Mesothelial cell of epicardium (in vitro differentiated cells): ENCODE measurements at places on chromosomes 7 and 10.

DNA sequence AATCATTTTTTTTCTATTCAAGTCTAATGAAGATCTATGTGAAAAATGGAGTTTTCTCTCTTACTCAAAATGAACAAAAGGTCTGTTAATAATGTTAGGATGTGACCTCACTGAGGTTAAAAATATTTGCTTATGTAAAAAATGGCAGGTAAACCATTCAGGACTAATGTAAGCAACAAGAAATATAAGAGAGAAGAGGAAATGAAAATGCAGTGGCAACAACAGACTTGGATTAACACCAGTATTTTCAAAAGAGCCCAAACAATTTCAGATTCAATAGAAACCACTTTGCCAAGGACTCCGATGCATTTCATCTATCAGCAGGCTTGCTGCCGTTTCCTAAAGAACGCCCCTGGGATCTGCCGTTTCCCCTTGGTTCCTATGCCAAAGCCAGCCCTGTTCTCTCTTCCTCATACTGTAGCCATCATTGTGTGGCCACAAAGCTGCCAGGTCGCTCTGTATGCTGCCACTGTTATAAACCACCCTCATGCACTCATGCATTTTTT, 66.4 kb downstream of the MTURN start:
- no peak for DNase-seq
- H3K27me3 ChIP-seq: no peaks in the 10 kb centered on the region
- no peak overlapping the region for H3K4me3 ChIP-seq
- H3K27ac ChIP-seq: no peak overlapping the region
- H3K4me1 ChIP-seq: peaks cover 3% of the 10 kb centered on the region
- peaks cover 4% of the 10 kb centered on the region for H3K36me3 ChIP-seq

DNA sequence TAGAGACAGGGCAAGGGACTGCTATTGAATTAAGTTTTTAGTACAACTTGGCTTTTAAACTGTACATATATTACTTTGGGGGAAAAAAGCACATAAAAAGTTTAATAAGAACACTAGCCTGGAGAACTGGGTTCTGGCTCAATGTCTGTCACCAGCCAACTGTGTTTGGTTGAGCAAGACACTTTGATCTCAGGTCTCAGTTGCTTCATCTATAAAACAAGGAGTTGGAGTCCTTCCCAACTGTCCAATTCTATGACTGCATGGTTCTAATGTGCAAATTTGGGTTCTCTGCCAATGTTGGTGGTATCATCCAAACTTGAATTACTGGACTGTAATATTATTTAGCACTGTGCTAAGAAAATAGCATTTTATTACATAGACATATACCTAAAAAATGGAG, 50.3 kb downstream of the ATXN7L1 start:
- H3K36me3 ChIP-seq: peaks cover 5% of the 10 kb centered on the region
- H3K27ac ChIP-seq: no peak overlapping the region
- peaks cover 20% of the 10 kb centered on the region for H3K4me1 ChIP-seq
- no peaks in the 10 kb centered on the region for H3K27me3 ChIP-seq

GRCh38 chr10:61612450-61612849, 50.3 kb upstream of the CABCOCO1 start:
- H3K27ac ChIP-seq: peak overlapping the region; percentile 62
- H3K4me1 ChIP-seq: peaks cover 56% of the 10 kb centered on the region
- H3K36me3 ChIP-seq: no peaks in the 10 kb centered on the region

DNA sequence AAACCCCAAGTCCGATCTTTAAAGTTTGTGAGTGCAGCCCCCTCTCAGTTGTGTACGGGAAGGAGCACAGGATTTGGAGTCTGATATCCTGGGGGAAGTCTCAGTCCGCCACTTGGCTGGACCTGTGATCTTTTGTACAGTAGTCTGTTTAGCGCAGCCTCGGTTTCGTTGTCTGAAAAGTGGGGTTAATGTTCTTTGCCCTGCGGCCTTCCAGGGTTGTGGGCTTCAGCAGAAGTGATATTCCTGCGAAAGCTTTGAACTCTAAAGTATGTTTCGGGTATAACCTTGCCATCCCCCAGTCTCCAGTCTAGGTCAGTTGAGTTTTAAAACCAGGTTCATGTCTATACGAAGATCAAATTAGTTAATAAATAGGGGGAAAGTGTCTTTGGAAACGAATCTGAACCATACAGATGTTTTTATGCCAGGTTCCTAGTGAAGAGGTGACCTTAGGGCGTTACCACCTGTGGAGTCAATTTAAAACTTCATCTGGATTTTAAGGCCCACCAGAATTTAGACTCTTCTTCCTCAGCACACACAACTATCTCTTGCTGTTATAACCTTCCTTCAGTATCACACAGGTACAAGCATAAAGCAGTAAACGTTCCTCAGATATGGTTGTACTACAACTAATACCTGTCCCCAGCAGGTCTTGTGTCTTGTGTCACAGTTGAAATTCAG, 904 bp downstream of the R3HCC1L start:
- H3K36me3 ChIP-seq: peaks cover 5% of the 10 kb centered on the region
- no peaks in the 10 kb centered on the region for H3K27me3 ChIP-seq
- peak overlapping the region; percentile 80 for H3K27ac ChIP-seq
- peak overlapping the region; percentile 87 for H3K4me3 ChIP-seq

DNA sequence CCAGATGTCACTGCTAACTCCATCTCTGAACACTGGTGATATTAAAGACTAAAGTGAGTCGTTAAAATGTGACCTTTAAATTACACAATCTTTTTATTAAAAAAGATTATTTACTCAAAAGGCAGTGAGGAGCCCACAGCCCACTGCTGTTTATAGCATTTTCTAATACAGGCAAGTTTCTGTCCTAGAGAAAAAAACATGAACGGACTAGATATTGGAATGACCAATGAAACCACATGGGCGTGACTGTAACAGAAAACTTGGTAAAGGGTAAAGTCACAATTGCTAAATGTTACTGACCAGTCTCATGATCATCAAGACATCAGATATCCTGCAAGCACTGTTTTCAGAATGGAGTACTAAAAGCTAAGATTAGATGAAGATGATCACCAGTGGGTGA, 78.7 kb downstream of the FEZF1 start:
- no peak overlapping the region for H3K27ac ChIP-seq
- H3K36me3 ChIP-seq: no peaks in the 10 kb centered on the region
- no peak for DNase-seq
- H3K4me3 ChIP-seq: no peak overlapping the region

DNA sequence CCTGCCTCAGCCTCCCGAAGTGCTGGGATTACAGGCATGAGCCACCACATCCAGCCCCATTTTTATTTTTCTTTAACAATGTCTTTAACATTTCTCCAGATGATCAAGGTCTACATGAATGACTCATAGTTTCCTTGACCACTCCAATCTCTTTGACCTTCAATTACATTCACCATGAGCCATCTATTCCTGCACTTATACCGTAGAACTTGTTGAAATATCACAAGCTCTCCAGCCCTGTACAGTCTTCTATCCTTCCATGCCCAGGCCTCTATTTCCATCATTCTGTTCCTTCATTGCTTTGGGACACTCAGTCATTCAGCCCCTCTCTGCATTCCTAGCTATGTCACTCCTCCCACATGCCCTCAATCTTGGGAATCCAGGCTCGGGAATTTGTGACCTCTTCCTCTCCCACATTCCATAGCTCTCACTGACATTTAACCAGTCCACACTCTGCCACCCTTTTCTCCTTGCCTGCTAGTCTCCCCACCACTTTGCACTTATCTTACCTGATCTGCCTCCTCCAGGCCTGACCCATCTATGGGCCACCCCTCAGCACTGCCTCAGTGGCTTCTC, 151.8 kb upstream of the STK17A start:
- H3K36me3 ChIP-seq: no peaks in the 10 kb centered on the region
- H3K27ac ChIP-seq: no peak overlapping the region
- H3K4me1 ChIP-seq: peaks cover 9% of the 10 kb centered on the region
- DNase-seq: no peak
- H3K27me3 ChIP-seq: no peaks in the 10 kb centered on the region

- DNase-seq: no peak
- peaks cover 21% of the 10 kb centered on the region for H3K4me1 ChIP-seq
- no peaks in the 10 kb centered on the region for H3K36me3 ChIP-seq
- H3K4me3 ChIP-seq: no peak overlapping the region
Measured at GRCh38 chr7:94450044-94450697, 55.5 kb downstream of the COL1A2 start.

DNA sequence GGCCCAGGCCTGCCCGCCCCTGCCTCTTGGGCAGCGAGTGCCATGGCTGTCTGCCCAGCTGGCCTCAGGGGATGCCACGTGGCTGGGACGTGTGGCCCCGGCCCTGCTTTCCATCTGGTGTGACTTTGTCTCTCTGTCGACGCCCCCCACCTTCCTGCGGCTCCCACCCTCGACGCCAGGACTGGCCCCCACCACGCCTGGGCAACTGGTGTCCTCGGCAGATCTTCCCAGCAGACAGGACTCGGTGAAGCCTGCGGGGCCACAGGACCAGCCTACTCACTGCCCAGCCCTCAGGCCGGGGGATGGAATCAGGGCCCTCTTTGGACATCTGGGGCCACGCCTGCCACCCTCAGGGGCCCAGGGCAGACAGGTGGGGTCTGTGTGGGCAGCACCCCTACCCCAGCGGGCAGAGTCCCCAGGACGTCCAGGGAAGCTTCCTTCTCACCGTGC, 55.1 kb downstream of the UNCX start:
- peaks cover 11% of the 10 kb centered on the region for H3K4me1 ChIP-seq
- peaks cover 50% of the 10 kb centered on the region for H3K27me3 ChIP-seq
- H3K36me3 ChIP-seq: no peaks in the 10 kb centered on the region
